ENCODE measurements at places on chromosomes 5 and 9. TPM values are rescaled to one million over a fixed set of nuclear protein-coding genes. Genes with fewer than 3 reads are reported as not detected.
A peak's percentile ranks its signal among the peaks of the same experiment; 100 is the strongest.

DNA sequence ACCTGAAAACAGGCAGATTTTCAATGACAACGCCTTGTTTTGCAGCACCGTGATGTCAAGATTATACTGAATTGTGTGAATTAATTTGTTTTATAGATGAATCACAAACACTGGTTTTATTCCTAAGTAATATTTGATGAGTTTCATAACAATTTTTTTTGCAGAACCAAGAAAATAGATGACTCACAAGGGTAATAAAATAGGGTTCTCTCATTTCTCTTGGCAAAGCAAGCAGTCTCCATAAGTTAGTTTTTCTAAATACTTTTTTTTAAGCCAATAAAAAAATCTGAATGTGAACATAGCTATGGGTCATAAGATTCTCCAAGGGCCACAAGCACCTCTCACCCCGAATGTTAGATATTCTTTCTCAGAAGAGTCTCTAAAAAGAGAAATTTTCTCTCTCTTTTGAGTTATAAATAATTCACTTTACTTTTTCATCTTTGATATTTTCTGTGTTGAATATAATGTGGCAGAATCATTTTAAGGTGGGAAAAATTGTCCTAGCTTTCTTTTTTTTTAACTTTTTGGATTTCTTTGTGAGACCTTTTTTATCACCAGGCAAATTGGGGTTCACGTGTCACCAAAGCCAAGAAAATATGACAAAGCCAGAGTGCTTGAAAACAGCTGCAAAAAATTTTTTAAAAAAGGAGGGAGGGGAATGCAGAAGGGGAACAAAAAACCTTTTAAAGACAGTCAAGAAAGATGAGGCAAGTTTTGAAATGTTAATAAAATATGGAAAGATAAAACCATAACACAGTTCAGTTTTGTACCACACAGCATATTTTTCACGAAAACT, 174.6 kb upstream of the DAPK1 start:
- H3K27me3 ChIP-seq = no peaks in the 10 kb centered on the region
- H3K36me3 ChIP-seq = no peaks in the 10 kb centered on the region
- no peak for DNase-seq
- H3K4me3 ChIP-seq = no peak overlapping the region
- no peaks in the 10 kb centered on the region for H3K4me1 ChIP-seq

GRCh38 chr5:64458948-64459347, 46.9 kb upstream of the RGS7BP start:
- H3K36me3 ChIP-seq = no peaks in the 10 kb centered on the region
- no peak overlapping the region for H3K27ac ChIP-seq
- no peaks in the 10 kb centered on the region for H3K4me1 ChIP-seq
- H3K27me3 ChIP-seq = no peaks in the 10 kb centered on the region

GRCh38 chr5:84564321-84565075, 179.8 kb upstream of the EDIL3 start:
- no peak overlapping the region for H3K27ac ChIP-seq
- H3K27me3 ChIP-seq = no peaks in the 10 kb centered on the region
- DNase-seq = no peak

- H3K36me3 ChIP-seq = no peaks in the 10 kb centered on the region
- no peak overlapping the region for H3K4me3 ChIP-seq
- DNase-seq = no peak
- H3K27me3 ChIP-seq = no peaks in the 10 kb centered on the region
- no peaks in the 10 kb centered on the region for H3K4me1 ChIP-seq
Measured at GRCh38 chr5:53790026-53790425, 229.6 kb downstream of the NDUFS4 start.

Gene PPP3R2
- total RNA-seq = not detected

DNA sequence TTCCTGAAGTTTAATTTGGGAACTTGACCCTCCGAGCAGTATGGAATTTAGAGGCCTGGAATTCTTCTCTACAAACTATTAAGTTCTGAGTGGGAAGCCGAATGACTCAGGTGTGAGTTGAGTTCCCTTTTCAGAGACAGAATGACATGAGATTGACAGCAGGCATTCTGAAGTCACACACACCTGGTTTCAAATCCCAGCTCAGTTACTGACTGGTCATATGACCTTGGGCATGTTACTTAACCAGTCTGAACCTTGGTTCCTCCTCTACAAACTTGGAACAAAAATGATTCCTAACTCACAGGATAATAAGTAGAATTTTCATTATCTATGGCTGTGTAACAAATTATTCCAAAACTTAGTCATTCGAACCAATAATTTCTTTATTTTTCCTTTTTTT, 45.5 kb upstream of the GPBP1 start:
- no peak for DNase-seq
- H3K4me1 ChIP-seq = no peaks in the 10 kb centered on the region
- no peak overlapping the region for H3K4me3 ChIP-seq

Gene LEAP2
- total RNA-seq = not detected

Gene ANKRD18B
- total RNA-seq = not detected

DNA sequence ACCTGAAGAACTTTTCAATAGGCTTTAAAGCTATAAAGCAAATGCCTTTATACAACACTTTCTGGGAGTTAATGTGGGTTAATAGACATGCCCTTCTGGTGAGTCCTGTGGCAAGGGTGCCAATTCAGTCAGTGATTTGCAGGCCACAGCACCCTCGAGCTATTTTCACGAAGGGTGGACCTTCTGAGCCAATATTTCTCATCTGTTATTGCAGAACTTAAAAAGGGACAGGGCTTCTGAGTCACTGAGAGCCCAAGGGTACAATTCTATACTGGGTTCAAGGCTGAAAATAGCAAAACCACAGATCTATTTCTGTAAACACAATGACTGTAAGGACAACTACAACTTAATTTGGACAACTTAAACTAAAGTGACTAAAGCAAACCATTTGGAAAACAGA, 92.8 kb downstream of the GABRG2 start:
- H3K36me3 ChIP-seq = no peaks in the 10 kb centered on the region
- DNase-seq = no peak

GRCh38 chr9:84793251-84793650, 123.7 kb downstream of the NTRK2 start:
- no peaks in the 10 kb centered on the region for H3K27me3 ChIP-seq
- DNase-seq = no peak
- no peak overlapping the region for H3K4me3 ChIP-seq
- H3K36me3 ChIP-seq = no peaks in the 10 kb centered on the region
- no peaks in the 10 kb centered on the region for H3K4me1 ChIP-seq
- H3K27ac ChIP-seq = no peak overlapping the region

DNA sequence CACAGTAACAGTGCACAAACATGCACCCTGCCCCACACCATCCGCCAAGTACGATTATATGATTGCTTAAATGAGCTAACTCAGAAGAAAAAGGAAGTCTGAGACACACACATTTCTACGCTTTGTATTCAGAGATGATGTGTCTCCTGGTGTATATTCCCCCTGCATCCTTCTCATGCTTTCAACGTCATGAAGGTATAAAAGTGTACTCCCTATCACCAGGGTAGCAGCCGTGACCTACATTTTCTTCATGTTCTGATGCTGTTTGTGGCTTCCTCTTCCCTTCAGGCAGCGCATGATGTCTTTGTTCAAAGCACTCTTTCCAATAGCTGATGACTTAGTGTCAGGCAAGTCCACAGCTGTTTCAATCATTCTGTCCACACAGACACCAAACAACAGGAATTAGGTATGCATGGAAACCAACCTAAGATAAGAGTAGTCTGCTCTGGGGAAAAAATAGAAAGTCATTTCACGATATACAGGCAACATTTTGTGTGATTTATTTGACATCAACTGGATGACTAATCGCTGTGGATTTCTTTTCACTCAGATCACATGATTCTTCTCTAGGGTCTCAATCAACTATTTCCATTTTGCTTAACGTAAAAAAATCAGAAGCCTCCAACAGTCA, 269.4 kb upstream of the PTGER4 start:
- H3K36me3 ChIP-seq = no peaks in the 10 kb centered on the region
- H3K4me3 ChIP-seq = no peak overlapping the region
- H3K4me1 ChIP-seq = peaks cover 3% of the 10 kb centered on the region
- no peaks in the 10 kb centered on the region for H3K27me3 ChIP-seq

- H3K4me1 ChIP-seq = no peaks in the 10 kb centered on the region
- DNase-seq = no peak
- H3K27ac ChIP-seq = no peak overlapping the region
- H3K36me3 ChIP-seq = no peaks in the 10 kb centered on the region
- H3K4me3 ChIP-seq = no peak overlapping the region
- no peaks in the 10 kb centered on the region for H3K27me3 ChIP-seq
Measured at GRCh38 chr9:125966959-125967711, 220.0 kb downstream of the PBX3 start.

DNA sequence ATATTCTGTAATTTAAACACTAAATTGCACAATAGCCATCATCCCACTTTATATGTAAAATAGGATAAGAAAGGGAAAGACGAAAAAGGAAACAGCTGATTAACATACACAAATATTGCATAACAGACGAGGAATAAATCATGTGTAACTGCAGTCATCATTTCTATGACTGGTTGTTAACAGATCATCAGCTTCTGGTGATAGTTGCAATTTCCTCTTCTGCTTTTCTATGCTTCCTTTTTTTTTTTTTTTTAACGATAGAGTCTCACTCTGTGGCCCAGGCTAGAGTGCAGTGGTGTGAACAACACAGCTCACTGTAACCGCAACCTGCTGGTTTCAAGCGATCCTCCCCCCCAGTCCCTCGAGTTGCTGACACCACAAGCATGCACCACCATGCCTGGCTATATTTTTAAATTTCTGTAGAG, 22.5 kb upstream of the JAKMIP2 start:
- peaks cover 4% of the 10 kb centered on the region for H3K4me1 ChIP-seq
- no peak overlapping the region for H3K27ac ChIP-seq
- H3K36me3 ChIP-seq = no peaks in the 10 kb centered on the region

- H3K4me3 ChIP-seq = no peak overlapping the region
- no peaks in the 10 kb centered on the region for H3K36me3 ChIP-seq
- no peaks in the 10 kb centered on the region for H3K27me3 ChIP-seq
- no peaks in the 10 kb centered on the region for H3K4me1 ChIP-seq
Measured at GRCh38 chr5:159458217-159458711, 128.0 kb upstream of the IL12B start.

GRCh38 chr5:122053181-122054109, 24.6 kb downstream of the LOX start:
- H3K27ac ChIP-seq = no peak overlapping the region
- DNase-seq = no peak
- no peaks in the 10 kb centered on the region for H3K27me3 ChIP-seq
- H3K4me3 ChIP-seq = no peak overlapping the region

GRCh38 chr5:176647843-176648473, 674 bp downstream of the TSPAN17 start:
- peak overlapping the region; percentile 48 for H3K27ac ChIP-seq
- DNase-seq = peak; percentile 67
- peak overlapping the region; percentile 68 for H3K4me3 ChIP-seq
- no peaks in the 10 kb centered on the region for H3K27me3 ChIP-seq
- no peaks in the 10 kb centered on the region for H3K36me3 ChIP-seq

Gene TAF11L9
- not detected for total RNA-seq
